ENCODE measurements at places on chromosomes 2 and 18. TPM values are rescaled to one million over a fixed set of nuclear protein-coding genes. Genes with fewer than 3 reads are reported as not detected.
A peak's percentile ranks its signal among the peaks of the same experiment; 100 is the strongest.

- no peak for DNase-seq
Observed at GRCh38 chr18:68564351-68564750, 150.6 kb downstream of the TMX3 start.

DNA sequence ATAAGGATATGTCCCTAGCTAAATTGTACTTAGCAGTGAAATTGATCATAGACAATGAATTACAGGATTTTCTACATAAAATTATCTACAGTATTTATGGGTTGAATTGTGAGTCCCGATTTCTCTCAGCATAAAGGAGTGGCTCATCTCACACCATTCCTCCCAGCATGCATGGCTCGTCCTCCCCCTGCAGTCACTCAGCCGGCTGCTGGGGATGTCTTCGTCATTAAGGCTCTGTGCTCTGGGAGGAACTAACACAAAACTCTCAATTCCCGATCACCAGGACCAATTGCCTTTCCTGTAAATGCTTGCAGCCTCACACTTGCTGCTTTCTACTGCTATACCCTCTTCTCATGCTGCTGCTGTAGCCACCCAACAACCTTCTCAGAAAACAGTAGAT lies 75.9 kb downstream of the TXNL1 start:
- DNase-seq, result no peak

DNA sequence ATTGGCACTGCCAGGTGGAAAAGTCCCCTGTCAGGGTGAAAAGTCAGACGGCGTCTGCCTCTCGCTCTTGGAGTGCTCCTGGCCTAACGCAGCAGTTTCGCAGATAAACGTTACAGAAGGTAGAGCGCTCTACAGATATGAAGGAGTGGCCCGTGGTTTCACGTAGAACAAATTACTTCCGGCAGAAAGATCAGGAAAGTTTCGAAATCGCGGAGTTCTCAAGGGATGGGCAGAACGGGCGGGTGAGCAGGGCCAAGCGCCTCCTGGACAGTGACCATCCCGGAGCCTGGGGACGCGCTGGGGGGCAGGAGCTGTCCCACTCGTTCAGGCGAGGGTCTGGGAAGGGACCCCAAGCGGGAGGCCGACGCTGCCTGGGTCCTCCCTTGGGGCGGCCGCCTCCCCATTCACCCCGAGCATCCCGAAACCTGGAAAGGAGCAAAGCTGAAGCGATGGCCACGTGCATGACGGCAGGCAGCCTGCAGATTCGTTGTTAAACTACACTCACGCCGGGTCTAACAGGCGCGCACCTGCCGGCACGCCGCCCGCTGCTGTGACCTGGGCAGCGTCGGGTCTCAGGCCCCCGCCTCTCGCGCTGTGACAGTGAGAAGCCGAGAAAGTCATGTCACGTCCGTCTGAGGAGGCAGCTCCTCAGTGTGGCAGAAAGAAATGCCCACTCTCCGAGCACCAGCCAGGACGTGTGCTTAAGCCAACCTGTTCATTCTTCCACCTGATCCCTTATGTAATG lies 122.9 kb upstream of the SALL3 start:
- no peak for DNase-seq

DNA sequence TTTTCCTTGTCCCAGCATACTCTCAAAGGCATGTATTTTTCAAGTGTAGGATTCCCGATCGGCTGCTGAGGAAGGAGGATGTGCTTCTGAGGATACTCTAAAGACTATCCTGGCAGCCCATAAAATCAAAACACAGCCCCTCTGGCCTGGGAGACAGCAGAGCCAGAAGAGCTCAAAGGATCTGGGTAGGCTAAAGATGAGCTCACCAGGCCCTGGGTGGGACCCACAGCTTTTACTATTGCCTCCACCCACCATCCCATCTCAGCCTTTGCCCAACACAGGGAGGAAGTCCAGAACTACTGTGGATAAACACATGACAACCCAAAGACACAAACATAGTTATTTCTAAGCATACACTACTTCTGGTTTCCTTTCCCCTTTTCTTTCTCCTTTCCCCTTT lies 79.1 kb upstream of the ZFP36L2 start:
- peak; percentile 55 for DNase-seq

Gene ABCB6
- 23.0 TPM for total RNA-seq

DNA sequence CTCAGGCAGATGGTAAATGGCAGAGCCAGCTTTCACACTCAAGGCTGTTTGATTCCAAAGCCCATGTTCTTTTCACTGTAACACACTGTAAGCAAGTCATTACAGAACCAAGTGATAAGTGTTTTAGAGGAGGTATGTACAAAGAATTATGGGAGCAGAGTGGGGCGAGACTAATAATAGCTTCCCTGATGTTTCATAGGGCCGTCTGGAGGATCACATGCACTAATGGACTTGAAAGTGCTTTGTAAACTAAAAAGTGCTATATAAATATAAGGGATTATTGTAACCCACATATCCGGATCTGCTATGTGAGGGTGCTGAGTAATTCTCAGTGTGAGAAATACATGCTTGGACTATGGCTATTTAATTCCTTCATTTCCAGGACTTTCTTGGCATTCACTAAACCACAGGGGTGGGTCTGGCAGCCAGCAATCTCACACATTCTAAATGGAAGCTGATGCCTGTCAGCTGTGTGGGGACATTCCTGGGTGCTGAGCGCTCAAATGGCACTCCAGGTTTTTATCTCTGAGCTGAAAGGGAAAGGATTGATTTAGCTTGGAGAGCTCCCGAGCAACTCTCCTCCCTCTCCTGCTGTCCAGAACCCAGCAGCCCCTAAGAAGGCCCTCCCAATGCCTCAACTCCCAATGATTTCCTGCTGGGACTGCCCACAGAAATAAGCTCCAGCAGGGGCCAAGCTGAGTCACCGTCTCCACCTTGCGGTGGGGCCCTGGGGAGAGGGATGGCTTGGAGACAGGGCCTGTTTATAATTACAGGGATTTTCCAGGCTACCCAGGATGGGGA lies 222.8 kb downstream of the SOX11 start:
- DNase-seq, result peak; percentile 44

Gene PAX3
- total RNA-seq, result not detected

DNA sequence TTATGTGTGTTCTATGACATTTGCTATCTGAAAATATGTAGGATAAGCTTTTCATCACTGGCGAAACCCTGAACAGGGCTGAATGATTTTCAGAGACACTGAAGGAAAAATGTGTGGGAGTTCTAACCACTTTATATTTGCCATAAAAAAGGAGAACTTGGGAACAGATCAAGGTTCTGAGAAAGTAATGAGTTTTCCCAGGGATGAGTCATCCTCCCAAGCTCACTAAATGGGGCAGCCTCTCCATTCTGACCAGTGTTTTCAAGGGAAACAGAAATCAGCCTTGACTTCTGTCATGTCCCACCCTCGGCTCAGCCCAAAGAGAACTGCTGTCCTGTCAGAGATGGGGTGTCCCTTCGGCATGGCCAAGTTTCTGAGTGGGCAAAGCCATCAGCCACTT lies 2109.8 kb upstream of the CELF4 start:
- no peak for DNase-seq

DNA sequence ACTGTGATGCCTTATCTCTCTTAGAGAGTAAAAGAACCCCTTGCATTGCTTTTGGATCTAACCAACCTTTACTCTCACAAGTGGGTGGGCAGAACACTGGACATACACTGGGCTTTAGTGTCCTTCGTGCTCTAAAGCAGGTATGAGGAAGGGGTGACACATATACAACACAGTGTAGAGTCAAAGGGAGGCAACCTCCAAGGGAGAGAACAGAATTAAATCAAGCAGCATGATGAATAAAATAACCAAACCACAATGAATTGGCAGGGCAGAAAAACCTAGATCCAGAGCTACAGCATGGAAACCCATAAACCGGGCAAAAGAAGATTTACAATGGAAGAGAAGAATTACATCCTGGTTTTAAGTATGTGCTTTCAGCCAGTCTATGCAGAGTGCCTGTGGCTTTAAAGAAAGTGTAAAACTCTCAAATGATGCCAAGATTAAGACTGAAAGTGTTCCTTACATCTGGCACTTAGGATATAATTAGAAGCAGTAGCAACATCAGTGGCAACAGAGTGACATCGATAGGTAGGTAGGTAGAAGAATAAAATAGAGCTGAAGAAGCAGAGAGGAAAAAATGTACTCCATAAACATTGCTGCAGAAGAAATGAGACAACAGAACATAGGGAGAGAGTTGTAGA lies 191.7 kb upstream of the ZC3H15 start:
- no peak for DNase-seq

GRCh38 chr2:141714496-141714895 lies 416.3 kb downstream of the LRP1B start:
- no peak for DNase-seq

DNA sequence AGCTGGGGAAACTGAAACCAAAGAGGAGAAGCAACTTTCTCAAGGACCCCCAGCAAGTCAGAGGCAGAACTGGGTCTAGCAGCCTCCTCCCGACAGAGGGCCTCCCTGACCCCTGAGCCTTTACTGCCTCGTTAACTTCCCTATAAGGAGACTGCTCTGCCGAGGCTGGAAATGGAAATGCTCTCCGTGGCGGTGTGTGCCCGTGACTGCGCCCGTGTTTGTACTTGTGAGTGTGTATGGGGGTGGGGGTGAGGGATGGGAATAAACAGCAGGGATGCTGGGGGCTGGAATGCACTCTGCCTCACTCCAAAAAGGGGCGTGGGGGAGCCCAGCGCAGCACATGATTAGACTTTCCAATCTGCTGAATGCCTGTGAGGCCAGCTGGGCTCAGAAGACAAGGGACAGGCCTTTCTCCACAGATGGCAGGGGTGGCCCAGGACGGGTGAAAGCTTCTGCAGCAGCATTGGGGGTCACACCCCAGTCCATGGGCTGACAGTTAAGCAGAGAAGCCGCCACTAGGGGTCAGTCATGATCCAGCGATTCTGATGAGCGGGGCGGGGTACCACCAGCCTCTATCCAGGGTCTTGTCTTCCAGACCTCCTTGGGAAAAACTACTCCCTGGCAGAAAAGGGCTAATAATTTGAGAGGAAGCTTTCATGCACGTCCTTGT lies 26.8 kb downstream of the MPHOSPH10 start:
- peak; percentile 56 for DNase-seq

DNA sequence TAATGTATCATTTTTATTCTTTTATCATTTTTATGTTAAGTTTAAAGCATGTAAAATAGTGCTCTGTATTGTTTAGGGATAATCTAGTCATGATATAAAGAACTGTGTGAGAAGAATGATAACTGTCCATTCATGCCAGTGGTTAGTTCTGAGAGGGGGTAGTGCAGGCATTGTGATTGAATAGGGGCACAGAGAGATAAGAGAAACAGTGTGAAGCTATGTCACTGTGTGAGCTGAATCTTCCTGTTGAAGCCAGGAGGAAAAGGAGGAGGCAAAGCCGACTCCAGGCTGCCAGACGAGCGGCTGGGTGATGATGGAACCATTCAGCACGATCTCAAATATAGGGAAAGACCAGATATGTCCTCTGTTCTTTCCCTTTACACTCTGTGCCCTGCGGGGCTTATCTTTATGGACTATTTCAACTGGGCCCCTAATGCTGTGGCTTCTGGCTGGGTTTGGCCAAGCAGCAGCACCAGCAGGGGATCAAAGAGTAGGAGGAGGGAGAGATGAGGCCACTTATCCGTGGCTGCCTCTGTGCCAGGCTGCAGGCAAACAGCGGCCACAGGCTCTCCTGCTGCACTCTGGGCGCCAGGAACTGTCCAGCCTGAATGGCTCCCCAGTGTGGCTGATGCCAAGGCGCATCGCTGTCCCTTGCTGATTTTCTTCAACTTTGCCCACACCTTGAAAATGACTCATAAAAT lies 128.0 kb downstream of the SPP2 start:
- DNase-seq, result no peak

Gene ATG16L1
- 17.8 TPM for total RNA-seq
